ENCODE measurements at places on chromosomes 1 and 21.

DNA sequence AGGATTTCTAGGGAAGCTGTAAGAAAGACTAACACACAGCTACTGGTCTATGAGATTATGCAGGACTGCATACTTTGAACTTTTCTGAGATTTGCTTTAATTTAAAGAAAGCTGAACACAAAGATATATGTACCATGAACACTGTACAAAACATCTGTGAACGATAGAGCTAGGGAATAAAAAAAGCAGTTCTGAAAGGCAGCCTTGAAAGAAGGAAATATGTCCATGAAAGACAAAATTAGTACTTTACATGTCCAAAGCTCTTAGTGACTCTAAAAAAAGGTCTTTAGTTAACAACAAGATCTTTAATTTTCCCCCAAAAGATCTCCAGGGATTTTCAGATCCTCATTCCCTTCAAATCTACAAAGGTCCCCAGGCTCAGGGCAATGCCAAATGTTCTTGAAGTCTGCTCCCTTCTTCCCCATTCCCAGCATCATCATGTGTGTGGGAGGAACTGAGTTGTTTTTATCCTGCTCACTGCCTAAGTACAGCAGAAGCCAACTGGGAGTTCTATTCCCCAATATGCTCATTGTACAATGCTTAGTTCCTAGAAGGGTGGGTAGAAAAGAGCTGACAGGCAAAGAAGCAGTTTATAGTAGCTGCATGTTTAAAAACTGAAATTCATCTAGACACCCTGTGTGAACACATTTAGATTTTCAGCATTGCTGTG lies 60.1 kb upstream of the PTCH2 start:
- DNase-seq: no peak

DNA sequence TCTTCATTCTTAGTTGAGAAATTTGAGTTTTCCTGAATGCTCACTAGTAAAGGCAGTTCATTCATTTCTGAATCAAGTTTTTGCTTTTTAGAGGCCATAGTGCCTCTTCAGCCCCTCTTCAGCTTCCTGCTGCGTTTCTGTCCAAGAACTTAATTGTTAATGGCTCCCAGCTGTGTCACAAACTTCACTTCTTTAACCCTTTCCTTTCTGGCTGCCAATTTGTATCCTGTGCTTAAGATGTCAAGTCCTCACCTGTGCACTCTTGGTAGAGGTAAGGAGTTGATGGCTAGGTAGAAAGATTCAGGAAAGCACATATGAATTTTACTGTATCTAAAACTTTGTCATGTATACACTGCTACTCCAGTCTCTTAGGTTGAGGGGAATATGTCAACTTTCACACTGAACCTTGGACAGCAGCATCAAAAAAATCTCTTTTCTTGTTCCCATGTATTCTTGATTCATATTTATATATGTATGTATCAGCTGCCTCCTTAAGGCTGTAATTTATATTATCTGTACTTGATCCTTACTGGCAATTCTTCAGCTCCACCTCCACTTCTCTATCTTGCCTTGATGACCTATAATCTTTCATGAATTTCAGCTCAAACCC lies 612.8 kb downstream of the LMO4 start:
- no peak for DNase-seq

- DNase-seq: no peak
Observed at GRCh38 chr1:207311888-207312603, 9.4 kb upstream of the CD55 start.

GRCh38 chr1:175320804-175321203 lies 128.2 kb upstream of the KIAA0040 start:
- no peak for DNase-seq

- DNase-seq: no peak
Observed at GRCh38 chr1:172167796-172168596, 252.5 kb upstream of the C1orf105 start.

DNA sequence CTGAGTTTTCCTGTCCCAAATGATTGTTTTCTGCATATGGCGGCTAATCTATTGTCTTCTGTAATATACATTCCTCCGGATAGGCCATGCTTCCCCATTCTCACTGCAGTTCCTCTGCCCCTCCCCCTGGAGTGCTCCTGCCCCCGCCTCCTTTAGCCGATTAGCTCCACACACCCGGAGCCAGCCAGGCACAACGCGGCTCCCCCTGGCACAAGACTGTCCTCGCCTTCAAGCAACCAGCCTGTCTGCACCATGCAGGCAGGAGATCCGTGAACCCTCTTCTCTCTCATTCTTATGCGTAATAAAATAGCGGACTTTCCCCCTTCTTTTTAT lies 18.0 kb downstream of the SERTAD4 start:
- DNase-seq: no peak

- no peak for DNase-seq
Observed at GRCh38 chr21:30917557-30917956, 36.2 kb upstream of the KRTAP11-1 start.

GRCh38 chr1:153277852-153278251 lies 18.4 kb downstream of the LORICRIN start:
- no peak for DNase-seq

DNA sequence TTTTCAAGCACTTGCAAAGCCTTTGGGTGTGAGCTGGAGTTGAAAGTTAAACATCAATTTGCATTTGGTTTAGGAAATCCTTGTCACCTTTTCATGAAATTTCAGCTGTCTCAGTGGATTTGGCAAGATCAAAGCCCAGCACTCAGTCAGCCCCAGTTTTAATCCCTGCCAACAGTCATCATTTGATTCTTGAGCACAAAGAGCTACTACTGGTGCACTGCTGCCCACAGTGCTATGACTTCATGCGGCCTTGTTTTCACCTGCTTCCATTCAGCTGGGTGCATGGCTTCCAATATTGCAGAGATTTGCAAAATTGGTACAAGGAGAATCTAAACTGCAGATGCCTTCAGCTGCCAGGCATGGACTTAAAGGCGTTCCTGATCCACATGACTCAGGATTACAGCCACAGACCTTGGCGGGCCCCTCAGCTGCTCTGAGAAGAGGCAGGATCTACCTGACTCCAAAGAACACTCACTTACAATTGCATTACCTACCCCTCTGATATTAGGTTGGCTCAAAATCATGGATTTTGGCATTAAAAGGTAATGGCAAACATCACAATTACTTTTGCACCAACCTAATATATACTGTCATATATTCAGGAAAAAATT lies 259.1 kb downstream of the DSCAM start:
- DNase-seq: no peak

GRCh38 chr1:43980255-43981134 lies 1.5 kb downstream of the B4GALT2 start:
- DNase-seq: no peak

GRCh38 chr1:53084589-53084971 lies 22.6 kb downstream of the PODN start:
- no peak for DNase-seq

DNA sequence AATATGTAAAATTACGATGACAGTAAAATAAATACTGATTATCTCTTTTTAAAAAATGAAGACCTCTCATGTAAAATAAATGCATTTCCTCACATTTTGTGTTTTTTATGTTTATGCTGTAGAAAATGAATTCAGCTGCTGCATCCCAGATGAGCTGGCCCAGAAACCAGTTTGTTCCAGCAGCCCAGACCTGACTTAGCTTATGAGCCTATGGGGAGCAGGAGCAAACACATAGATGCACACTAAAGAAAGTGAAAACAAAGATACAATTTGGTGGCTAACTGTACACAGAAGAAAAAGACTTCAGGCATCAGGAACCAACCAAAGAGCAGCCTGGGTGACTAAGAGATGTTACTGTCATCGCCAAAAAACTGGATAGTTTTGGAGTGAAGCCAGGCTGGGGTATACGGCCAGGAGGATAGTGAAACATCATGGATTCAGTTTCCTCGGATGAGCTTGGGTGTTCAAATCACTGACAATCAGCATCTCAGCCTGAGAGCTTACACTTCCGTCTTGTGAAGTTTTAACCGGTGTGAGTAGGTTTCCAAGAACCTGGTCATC lies 113.9 kb upstream of the BACE2 start:
- no peak for DNase-seq

GRCh38 chr1:7107109-7107830 lies 322.0 kb downstream of the CAMTA1 start:
- no peak for DNase-seq

GRCh38 chr1:25774921-25775771 lies 24.8 kb upstream of the SELENON start:
- DNase-seq: peak; percentile 81

GRCh38 chr1:209659909-209660308 lies 7.7 kb upstream of the LAMB3 start:
- DNase-seq: no peak

DNA sequence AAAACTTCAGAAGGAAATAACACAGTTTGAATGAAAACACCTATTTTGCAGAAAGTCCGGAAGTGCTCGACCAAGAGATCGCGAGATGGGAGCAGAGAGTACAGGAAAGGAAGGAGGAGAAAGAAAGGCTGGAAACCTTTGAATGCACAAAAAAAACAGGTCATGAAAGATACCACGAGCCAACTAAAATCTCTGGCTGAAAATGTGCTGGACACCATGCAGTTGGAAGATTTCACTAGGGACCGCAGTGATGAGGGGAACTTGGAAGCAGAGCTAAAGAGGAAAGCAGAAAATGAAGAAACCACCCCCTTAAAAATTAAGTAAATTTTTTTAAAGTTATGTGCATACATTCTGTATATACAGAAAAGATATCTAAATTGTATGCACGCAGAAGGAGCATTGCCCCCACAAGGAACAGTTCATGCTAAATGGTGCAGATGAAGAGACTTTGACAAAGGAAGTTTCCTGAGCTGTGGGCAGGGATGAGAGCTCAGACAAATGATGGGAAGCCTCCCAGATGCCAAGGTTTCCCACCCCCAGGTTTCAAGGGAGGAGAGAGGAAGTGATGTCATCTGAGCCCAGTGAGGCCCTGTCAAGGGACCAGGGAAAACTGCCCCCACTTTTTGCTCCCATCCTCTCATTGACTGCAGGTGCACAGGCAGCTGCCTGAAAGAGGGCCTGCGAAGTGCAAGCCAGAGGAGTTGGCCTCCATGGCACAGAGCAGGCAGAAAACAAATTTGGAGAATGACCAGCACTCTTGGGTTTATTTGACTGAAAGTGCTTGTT lies 52.5 kb downstream of the ETS2 start:
- no peak for DNase-seq

GRCh38 chr1:22754106-22754768 lies 43.6 kb downstream of the EPHB2 start:
- no peak for DNase-seq

- DNase-seq: no peak
Observed at GRCh38 chr21:15057285-15057684, 7.5 kb downstream of the NRIP1 start.

DNA sequence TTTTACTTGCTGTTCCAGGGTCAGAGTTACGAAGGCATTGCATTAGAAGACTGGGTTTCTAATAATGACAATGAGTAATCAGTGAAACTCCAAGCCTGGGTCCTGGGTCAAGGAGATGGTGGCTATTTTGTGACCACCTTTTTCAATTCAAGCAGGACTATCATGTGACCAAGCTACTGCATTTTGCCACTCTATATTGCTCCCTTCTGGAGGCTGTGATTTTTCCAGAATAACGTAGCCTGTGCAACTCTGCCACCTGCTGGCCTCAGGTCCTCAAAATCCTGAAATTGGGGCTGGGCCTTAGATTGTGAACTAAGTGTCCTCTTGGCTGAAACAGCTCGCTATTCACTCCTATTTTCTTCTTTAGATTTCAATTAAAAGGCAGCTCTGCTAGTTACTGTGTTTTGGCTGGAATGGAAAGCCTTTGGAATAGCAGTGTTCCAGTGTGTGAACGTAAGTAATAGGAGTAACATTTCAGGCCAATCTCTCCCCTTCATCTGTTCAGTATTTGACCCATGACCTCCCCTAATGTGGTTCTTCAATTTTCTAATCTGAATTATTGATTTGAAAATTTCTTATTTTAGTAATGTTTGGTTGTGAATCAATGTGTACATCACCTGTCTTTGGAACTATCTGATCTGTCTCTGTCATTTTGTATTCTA lies 52.9 kb upstream of the CD46 start:
- no peak for DNase-seq

DNA sequence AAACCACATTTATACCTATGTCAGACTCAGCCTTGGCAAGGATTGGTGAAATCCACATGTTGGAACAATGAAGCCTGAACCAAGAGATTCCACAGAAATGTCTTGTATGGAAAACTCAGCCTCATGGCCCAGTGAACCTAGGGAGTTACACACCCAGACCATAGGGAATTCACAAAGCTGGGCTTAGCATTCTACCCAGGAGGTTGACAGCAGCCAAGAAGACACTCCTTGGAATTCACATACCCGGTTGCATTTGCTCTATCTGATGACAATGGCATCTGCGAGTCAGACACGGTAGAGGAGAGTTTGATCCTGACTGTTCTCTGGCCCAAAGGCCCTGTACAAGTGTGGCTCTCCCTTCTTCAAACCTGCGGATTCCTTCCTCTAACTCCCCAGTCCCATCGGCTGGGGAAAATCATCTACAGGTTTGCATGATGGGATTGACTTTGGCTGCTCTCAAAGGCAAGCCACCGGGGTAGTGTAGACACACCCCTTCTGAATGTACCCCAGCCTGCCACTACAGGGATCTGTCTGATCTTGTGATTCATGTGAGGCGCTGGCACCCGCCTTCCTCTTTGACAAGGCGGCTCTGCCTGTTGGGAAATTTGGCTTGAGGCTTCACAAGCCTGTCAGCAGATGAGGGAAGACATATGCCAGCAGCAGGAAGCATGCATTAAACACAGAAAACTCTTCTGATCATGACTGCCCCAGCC lies 297.3 kb upstream of the KAZN start:
- DNase-seq: no peak

GRCh38 chr1:60878323-60878722 lies 204.0 kb upstream of the NFIA start:
- DNase-seq: no peak

DNA sequence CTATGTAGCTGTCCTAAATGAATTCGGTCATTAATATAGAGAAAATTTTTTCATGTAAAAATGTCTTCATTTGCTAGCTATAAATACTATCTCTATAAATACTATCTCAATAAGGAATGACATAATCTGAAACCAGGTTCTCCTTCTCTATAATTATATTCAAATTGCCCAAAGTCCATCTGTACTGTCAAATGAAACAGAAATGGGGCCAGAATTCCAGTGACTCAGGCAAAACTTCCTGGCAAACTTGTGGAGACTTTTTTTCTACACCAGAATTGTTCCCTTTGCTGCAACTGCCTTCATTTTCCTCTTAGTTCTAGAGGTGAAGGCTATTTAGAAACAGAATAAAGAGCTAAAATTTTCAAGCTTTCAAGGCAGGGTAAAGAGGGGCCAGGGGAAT lies 152.5 kb downstream of the KCNH1 start:
- no peak for DNase-seq

GRCh38 chr1:21272540-21272939 lies 17.7 kb downstream of the ECE1 start:
- no peak for DNase-seq

GRCh38 chr1:236155841-236156503 lies 13.6 kb downstream of the GPR137B start:
- no peak for DNase-seq
